Fibroblast of villous mesenchyme (primary cell): ENCODE measurements at places on chromosomes 2 and 18. TPM values are rescaled to one million over a fixed set of nuclear protein-coding genes. Genes with fewer than 3 reads are reported as not detected.

GRCh38 chr2:120066800-120067547 lies 54.1 kb downstream of the EPB41L5 start:
- DNase-seq = peak; percentile 25

DNA sequence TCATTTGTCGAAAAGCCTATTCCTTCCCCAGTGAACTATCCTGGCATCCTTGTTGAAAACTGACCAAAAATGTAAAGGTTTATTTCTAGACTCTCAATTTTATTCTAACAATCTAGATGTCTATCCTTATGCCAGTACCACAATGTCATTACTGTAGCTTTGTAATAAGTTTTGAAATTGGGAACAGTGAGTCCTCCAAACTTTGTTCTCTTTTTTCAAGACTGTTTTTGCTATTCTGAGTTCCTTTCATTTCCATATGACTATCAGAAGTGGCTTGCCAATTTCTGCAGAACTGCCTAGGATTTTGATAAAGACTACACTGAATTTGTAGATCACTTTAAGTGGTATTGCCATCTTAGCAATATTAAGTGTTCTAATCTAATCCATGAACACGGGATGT lies 9.7 kb downstream of the STARD7 start:
- no peak for DNase-seq

DNA sequence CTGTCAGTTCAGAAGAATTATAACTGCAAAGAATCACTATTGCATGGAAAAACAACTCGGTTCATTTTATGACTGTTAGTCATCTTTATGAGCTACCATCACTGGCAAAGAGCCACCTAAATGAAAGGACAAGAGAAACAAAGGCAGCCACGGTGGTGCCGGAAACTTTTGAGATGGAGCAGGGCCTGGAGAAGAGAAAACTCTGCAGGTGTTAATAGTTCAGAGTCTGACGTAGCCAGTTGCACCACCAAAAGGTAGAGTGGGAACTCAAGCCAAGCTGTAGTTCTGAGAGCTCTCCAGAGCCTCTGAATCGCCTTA lies 110.9 kb downstream of the FTCDNL1 start:
- DNase-seq = no peak

- no peak for DNase-seq
Measured at GRCh38 chr18:38444971-38445803, 879.6 kb upstream of the CELF4 start.

DNA sequence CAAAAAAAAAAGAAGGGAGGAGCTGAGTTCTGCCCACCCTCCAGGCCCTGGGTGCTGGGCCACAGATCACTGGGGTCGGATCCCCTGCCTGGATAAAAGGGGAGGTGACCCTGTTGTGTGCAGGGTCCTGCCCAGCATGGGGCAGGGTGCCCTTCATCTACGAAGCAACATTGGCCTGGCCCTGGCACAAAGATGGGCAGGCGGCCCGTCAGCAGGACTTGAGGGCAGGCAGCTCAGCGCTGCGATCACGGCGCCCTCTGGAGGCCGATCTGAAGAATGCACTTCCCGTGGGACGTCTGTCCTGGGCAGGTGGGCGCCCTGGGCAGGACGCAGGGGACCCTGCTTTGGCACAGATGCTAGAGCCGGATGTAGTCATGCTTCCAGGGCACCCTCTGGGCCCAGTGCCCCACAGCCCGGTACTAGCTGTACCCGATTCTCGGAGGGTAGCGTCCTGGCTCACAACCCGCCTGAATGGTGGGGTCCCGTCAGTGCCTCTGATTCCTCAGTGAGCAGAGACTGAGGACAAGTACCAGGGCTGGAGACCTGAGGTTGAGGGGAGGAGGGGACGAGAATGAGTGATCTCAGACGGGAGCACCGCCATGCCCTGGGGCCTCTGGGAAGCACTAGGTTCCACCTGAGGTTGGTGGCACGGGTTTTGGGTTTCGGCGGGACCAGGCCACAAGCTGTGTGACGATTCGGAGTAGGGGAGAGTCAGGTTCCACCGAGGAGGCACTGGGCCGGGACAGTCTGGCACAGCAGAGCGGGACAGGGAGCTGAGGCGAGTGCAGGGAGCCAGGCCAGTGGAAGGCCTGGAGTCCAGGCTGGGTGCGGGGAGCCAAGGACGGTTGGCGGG lies 18.0 kb downstream of the ARID5A start:
- DNase-seq = peak; percentile 60

- no peak for DNase-seq
Measured at GRCh38 chr2:104790901-104791495, 62.9 kb upstream of the POU3F3 start.

- DNase-seq = peak; percentile 37
Measured at GRCh38 chr2:48209214-48209885, 303.1 kb upstream of the FBXO11 start.

Gene MCEE
- total RNA-seq = 14.2 and 21.3 TPM in 2 replicates

DNA sequence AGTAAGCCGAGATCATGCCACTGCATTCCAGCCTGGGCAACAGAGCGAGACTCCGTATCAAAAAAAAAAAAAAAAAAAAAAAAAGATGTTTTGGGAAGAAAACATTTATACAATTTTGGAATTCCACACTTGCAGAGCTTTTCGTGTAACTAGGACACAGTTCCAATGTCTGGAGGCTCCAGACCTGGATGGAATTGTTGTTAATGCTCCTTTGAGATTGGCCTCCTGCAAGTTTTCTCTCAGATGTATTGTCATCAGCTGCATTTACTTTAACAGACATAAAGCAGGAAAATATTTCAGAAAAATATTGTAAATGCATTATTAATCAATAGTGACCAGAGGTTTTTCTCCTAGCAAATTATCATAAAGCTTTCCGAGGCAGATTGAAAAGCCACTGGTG lies 124.1 kb downstream of the RBM43 start:
- DNase-seq = no peak
